Neural crest cell (in vitro differentiated cells): ENCODE measurements at places on chromosomes 1 and 21.

- no peak for DNase-seq
These were observed 47.0 kb downstream of the EXO1 start for GRCh38 chr1:241895013-241895412.

DNA sequence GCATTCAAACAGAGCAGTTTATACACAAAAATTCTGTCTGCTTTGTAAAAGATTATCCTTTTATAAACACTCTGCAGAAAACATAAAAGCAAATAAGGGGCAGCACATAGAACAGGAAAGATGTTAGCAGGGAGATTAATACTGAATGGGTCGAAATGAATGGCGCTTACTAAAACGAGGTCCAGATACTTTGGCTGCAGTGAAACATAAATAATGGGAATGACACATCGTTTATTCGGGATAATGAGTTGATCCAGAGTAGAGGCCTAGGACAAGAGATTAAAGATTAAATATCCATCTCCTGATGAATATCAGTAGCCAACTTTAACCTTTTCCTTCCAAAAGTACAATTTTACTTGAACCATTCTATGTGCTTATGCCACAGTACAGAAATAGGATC, 54.4 kb upstream of the PROX1 start:
- DNase-seq = no peak

DNA sequence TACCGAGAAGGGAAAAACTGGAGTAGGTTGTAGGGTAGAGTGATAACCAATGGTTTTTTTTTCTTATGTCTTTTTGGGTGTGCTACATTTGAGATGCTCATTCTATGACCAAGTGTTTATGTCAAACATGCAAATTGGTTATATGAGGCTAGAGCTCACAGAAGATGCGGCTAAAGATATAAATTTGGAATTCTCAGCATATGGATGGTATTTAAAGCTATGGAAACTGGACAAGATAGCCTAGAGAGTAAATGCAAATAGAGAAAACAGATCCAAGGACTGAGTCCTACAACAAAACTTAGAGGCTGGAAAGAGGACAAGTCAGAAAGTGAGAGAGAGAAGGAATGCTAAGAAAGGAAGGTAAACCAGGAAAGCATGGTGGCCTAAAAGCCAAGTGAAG, 7.4 kb downstream of the GDAP2 start:
- DNase-seq = no peak

DNA sequence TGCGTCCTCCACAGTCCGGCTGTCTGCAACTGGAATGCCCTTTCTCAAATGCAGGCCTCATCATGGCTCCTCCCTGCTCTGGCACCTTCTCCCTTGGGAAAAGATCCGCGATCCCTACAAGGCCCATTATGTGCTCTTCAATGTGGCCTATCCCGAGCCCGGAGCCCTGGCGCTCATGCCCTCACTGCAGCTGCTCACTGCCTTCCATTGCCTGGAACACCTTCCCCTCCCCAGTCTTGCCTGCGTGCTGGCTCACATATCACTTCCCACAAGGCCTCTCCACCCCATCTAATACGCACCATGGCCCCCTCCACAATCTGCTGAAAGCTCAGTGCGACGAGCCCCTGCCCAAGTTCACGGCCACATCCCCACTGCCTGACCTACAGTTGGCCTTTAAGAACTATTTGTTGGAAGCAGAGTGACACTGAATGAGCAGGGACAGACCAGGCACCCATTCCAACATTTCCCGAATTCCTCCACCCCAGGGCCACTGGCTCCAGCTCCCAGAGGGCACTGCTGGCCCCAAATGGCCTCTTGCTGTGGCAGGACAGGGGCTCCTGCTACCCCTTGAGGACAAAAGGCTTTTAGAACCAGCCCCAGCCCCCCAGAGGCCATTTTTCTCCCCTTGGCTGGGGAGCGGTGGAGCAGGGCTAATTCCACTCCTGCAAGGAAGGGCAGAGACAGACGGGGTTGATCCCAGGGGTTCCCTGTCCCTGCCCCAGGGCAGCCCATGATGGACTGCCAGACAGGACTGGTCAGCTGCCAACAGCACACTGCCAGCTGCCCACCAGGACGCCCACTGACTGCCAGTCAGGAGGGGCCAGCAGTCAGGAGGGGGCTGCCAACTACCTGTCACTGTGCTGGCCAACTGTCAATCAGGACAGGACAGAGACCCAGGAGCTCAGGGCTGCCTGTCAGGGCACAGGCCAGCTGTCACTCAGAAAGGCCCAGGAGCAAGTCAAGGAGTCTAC, 64.8 kb downstream of the DHRS3 start:
- DNase-seq = no peak

- no peak for DNase-seq
These were observed 4.9 kb downstream of the SLAMF8 start for GRCh38 chr1:159831412-159832141.

GRCh38 chr1:244409701-244410100, 42.0 kb downstream of the ADSS2 start:
- no peak for DNase-seq

- no peak for DNase-seq
These were observed 14.3 kb downstream of the RRP15 start for GRCh38 chr1:218299416-218299815.

- no peak for DNase-seq
These were observed 14.0 kb downstream of the IFI16 start for GRCh38 chr1:159023723-159024122.

DNA sequence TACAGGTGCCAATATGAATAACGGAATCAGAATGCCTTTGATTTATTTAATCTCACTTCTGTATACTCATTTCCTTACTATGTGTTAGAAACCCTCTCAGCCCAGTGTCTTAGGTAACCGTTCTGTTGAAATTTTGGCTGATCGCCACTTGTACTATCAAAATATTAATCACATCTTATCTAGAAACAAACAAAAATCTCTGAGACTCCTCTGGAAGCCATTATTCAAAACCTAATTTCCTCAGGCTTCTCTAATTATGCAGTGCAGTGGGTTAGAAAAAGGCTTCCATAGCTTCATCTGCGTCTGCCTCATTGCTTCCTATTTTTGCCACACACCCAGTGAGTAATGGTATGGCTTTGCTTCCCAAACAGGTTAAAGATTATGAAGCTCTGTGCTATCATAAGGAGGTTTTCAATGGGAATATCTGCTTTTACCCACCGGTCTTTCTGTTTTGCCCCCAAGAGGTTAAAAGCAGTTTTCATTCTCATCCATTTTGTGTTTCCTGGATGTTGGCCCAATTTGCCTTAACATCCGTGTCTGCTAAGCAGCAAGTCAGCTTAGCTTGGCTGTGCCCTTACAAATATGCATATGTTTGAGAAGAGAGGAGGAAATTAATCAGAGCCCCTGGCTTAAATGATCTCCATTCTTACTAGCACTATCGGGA, 129.6 kb downstream of the RYR2 start:
- DNase-seq = no peak

DNA sequence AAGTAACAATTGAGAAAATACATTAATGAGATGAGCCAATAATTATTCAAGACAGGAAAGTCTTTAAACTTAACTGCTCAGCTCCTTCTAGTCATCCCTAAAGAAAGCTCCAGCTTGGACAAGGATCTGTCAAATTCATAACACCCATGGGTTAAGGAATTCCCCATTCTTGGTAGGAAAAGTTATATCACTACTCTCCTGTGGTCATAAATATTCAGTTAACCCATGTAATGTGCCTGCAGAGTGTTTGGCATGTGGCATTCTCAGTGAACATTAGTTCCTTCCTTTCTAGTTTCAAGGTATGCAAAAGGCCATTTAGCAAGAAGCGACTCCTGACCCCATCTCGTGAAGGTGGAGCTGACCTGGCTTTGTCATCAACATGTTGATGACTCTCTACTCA, 76.7 kb upstream of the VCAM1 start:
- no peak for DNase-seq
